A673 (cell line): ENCODE measurements at places on chromosomes 6 and 20. TPM values are rescaled to one million over a fixed set of nuclear protein-coding genes. Genes with fewer than 3 reads are reported as not detected.
A peak's percentile ranks its signal among the peaks of the same experiment; 100 is the strongest.

Gene TCP11
- not detected in 2 replicates for total RNA-seq

GRCh38 chr20:58019850-58020625 is 208.4 kb downstream of the ANKRD60 start:
- H3K4me3 ChIP-seq, result no peak overlapping the region
- H3K36me3 ChIP-seq, result no peaks in the 10 kb centered on the region
- peaks cover 9% of the 10 kb centered on the region for H3K27me3 ChIP-seq
- no peaks in the 10 kb centered on the region for H3K4me1 ChIP-seq

DNA sequence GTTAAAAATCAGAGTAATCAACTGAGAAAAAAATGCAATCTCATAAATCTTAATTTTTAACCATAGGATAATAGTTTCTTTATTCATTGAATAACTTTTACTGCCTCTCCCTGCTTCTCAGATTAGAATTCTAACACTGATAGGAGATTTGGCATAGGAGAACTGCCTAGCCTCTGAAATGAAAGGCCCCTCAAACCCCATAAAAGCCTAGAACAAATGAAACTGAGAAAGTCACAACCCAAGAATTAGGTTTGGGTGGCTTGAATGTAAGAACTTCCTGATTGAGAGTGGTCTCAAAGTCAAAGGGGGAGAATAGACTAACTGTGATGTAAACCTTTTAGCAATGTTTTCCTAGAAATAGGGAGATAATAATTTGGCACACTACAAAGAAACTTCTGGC is 52.2 kb downstream of the SAMD5 start:
- H3K36me3 ChIP-seq, result no peaks in the 10 kb centered on the region
- peaks cover 7% of the 10 kb centered on the region for H3K4me1 ChIP-seq
- no peaks in the 10 kb centered on the region for H3K27me3 ChIP-seq
- DNase-seq, result no peak

DNA sequence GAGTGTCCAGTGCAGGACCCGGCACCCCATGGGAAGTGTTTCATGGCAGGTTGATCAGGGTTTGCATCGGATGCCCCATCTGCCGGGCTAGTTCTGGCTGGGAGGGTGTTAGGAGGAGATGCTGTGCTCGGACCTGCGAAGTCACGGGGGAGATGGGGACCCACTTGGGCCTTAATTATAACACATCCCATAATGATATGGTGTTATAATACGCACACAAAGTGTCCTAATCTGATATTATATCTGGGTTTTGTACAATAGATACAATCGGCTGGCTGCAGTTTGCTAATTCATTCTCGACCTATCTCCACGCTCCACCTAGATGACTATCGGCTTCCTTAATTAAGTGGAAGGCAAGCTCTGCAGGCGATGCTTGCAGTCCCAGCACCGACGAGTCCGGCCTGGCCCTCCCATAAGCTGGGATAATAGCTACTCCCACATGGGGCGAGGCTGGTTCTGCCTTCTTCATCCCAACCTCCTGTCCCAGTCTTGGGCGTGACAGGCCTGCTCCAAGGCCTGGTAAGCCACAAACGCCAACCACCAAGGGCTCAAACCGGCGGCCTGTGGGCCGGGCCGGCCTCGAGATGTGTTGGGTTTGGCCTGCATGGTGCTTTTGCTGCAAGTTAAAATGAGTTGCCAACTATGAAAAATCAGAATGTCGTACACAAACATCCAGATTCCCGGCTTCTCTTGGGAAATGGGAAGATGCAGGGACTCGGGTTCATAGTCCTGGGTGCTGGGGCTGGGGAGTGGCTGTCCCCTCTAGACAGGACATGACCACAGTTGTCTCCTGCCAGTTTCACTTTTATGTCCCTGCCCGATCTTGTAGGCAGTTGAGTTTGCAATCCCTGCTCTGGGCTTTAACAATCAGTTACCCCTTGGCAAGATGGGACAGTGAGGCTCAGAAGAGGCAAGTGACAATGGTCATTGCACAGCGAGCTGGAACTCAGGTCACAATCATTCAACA is 32.7 kb downstream of the CEBPB start:
- DNase-seq, result no peak
- H3K4me1 ChIP-seq, result no peaks in the 10 kb centered on the region
- H3K36me3 ChIP-seq, result no peaks in the 10 kb centered on the region
- no peaks in the 10 kb centered on the region for H3K27me3 ChIP-seq

GRCh38 chr6:140217283-140217682 is 842.8 kb upstream of the CITED2 start:
- DNase-seq, result no peak
- no peaks in the 10 kb centered on the region for H3K27me3 ChIP-seq

DNA sequence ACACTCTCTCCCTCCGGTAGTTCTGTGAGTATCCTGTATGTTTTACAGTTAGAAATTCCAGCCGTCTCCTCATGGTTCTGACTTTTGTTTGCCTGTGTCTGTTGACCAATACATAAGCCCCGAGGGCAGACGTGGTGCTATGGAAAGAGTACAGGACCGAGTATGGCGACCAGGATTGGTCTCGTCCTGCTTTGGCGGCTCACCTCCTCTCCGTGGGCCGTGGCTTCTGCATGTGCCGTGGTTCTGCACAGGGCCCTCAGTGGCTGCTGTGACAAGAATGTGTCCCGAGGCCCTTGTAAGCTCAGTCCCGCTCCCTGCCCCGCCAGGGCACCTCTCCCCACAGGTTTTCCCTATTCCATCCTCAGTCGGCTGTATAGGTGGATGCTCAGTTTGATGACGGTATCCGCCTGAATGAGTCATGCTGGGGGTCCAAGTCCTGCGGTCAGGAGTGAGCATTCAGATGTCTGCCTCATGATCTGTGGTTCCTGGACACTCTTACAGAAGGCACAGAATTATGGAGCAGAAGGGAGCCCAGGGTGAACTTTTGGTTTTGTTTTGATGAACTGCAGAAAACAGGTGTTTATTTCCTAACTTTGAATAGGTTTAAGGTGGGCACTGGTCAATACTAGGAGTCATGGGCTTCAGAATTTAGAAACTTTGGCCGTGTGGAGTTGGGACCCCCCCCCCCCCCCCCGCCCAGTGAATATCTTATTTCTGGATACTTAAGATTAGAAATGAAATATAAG is 1.2 kb downstream of the ARFGAP1 start:
- H3K36me3 ChIP-seq, result peaks cover 23% of the 10 kb centered on the region
- H3K27ac ChIP-seq, result peak overlapping the region; percentile 70
- no peaks in the 10 kb centered on the region for H3K27me3 ChIP-seq
- no peak for DNase-seq
- peak overlapping the region; percentile 93 for H3K4me3 ChIP-seq

- DNase-seq, result peak; percentile 45
- no peaks in the 10 kb centered on the region for H3K36me3 ChIP-seq
- H3K27me3 ChIP-seq, result no peaks in the 10 kb centered on the region
- peaks cover 3% of the 10 kb centered on the region for H3K4me1 ChIP-seq
- H3K4me3 ChIP-seq, result peak overlapping the region; percentile 81
These were observed 706 bp upstream of the SNX14 start for GRCh38 chr6:85594197-85594930.

DNA sequence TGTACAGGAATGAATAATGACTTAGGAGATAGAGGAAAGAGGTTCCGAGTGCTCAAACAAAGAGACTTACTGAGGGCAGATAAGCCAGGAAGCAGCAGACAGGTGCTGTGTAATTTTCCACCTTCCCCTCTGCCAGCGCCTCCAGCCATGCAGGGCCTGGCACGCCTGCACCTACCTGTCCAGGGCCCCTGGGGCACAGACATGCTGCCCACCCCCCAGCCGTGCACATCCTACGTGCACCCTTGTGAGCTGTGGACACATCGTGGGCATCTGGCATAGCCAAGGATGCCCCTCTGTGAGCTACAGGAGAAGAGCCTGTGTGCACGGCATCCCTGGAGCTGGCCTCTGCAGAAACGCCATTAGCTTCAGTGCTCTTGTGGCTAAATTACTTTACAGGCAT is 7.1 kb upstream of the SMOC2 start:
- H3K4me1 ChIP-seq, result no peaks in the 10 kb centered on the region
- peaks cover 16% of the 10 kb centered on the region for H3K27me3 ChIP-seq
- no peak for DNase-seq
- no peak overlapping the region for H3K27ac ChIP-seq

DNA sequence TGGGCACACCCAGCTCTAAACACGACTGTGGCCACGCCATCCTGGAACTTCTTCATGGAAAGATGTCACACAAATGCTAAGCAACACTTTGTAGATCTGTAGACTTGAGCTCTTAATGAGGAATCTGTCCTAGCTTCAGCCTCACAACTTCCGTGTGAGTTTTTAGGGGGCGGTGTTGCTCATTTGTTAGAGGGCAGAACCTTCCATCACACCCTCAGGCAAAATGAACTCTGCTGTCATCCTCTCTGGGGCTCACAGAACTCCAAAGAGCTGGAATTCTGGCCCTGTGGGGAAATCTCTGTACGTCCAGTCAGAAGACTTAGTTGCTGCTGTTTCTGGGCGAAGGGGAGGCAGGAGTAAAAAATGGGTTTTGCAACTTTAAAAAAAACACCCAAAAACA is 49.8 kb downstream of the NRN1 start:
- H3K36me3 ChIP-seq, result no peaks in the 10 kb centered on the region
- no peaks in the 10 kb centered on the region for H3K27me3 ChIP-seq
- H3K4me3 ChIP-seq, result no peak overlapping the region
- no peak overlapping the region for H3K27ac ChIP-seq
- DNase-seq, result no peak
- no peaks in the 10 kb centered on the region for H3K4me1 ChIP-seq

- H3K27ac ChIP-seq, result no peak overlapping the region
- no peaks in the 10 kb centered on the region for H3K36me3 ChIP-seq
These were observed 140.5 kb upstream of the CST7 start for GRCh38 chr20:24808616-24809015.

DNA sequence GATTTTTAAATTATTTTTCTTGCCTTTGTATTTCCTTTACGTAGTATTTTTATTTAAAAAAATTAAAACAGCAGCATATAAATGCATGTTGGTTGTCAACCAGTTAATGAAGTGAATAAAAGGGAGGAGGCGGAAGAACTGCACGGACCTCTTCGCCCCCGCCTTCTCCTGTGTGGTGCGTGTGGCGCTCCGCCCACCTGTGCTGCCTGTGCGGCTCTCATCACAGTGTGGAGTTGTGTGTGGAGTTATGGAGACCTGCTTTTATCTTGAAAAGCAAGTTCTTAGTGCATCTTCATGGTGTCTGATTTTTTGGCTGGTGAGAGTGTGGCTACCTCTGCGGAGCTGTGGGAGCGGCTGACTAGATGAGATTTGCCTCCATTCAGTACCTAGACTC is 58.4 kb downstream of the PTPN1 start:
- peaks cover 8% of the 10 kb centered on the region for H3K36me3 ChIP-seq
- H3K27me3 ChIP-seq, result no peaks in the 10 kb centered on the region
- H3K4me1 ChIP-seq, result peaks cover 38% of the 10 kb centered on the region
- H3K4me3 ChIP-seq, result no peak overlapping the region
- DNase-seq, result no peak

DNA sequence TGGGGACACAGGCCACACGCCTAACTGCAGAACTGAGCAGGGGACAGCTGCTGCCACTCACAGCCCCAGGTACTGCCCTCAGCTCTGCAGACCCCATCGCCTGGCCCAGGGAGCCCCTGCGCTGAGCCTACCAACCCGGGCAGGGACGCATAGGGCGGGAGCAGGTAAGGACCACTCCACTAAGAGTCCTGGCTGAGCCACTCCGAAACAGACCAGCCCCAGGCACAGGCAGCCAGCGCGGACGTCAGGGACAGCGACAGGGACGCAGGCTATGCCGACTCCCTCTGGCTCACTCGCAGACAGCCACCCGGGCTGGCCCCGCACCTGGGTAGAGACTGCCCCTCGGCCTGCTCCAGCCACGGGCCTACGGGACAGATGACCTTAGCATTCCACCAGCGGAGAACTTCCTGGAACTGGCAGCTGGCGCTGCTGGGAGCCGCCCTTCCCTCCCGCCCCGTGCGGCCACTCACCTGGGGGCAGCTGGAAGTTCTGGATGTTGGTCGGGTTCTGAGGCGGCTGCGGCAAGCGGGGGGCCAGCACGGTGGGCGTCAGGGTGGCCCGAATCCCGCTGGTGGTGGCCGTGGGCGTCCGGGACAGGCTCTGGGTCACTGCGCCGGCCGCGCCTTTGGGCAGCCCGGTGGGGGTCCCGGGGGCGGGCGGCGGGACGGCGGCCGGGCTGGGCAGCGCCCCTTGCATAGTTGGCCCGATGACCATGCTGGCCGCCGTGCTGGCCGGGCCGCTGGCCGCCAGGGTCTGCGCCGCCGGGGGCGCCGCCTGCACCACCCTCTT is 1.5 kb downstream of the TAF4 start:
- H3K27ac ChIP-seq, result no peak overlapping the region
- no peaks in the 10 kb centered on the region for H3K27me3 ChIP-seq
- H3K36me3 ChIP-seq, result peaks cover 7% of the 10 kb centered on the region
- DNase-seq, result no peak
- peaks cover 21% of the 10 kb centered on the region for H3K4me1 ChIP-seq

DNA sequence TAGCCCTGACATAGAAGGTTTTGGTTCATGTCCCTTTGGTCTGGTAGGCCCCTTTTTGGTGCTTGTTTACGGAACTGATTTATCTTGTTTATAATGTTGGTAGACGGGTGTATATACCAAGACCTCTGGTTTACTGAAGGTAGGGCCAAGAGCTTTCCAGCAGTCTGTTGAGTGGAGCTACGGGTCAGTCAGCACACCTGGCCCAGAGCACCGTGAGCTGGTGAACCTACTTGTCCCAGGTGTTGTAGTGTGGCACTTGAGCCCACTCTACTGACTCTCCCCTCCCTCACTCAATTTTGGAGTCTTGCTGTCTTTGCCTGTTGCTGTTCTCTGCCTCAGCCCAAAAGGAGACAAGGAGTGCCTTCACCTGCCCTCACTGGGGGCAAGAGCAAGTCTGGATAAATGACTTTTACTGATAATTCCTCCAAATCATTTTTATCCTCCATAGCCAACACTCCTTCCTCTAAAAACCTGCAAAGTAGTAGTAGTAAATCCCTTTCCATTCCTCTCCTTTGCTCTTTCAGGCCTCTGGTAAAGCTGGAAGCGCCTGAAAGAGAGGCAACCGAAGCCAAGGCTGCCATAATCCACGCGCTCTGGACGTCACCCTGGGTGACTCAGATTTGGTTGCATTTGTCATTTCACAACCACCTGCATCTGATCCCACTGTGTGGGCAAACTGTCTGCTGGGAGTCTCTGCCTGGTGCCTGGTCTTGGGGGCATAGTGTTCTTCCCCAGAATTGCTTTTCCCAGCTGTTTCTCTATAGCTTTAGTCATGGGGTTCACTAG is 22.2 kb downstream of the RREB1 start:
- no peak overlapping the region for H3K27ac ChIP-seq
- no peak overlapping the region for H3K4me3 ChIP-seq
- H3K4me1 ChIP-seq, result no peaks in the 10 kb centered on the region
- no peak for DNase-seq

GRCh38 chr6:161389756-161390155 is 115.9 kb upstream of the AGPAT4 start:
- H3K27me3 ChIP-seq, result no peaks in the 10 kb centered on the region
- H3K4me3 ChIP-seq, result no peak overlapping the region
- H3K4me1 ChIP-seq, result no peaks in the 10 kb centered on the region
- no peaks in the 10 kb centered on the region for H3K36me3 ChIP-seq
- no peak overlapping the region for H3K27ac ChIP-seq
